Stimulated activated CD4-positive, alpha-beta T cell treated with anti-CD3 and anti-CD28 coated beads, Interleukin-15, amount 100 ng/mL, for 1 hour (primary cell): ENCODE measurements at places on chromosomes 4 and X.

DNA sequence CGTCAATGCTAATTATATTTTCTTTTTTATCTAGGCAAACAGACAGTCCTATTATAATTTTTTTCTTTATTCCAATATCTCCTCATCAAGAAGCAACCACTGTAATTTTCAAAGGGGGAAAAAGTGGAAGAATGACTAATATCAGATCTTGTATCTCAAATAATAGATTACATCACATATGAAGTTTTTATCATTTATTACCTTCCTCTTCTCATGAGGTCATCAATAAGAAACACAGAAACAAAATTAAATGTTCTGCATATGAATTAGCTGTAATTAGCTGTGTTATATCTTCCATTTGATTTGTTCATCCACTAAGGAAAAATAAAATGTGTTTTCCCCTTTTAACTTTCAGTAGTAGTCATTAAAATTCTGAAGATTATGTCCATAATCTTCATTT, 14.3 kb downstream of the PRSS12 start:
- no peak for DNase-seq

DNA sequence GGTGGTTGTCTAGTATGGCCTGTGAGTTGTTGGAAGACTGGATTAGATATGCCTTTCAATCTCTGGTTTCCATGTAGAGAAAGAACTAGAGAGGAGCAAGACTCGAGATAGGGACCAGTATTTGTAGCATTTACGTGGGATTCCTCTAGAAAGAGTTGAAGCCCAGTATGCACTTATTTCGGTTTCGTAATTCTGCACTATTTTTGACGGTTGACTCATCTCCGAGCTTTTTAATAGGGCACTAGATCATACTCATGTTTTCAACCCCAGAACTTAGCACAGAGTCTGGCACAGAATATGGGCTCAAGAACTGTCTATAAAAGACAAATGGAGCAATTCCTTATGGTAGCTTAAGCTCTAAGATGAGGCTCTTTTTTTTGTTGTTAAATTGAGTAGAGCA, 15.7 kb downstream of the HELT start:
- no peak for DNase-seq

DNA sequence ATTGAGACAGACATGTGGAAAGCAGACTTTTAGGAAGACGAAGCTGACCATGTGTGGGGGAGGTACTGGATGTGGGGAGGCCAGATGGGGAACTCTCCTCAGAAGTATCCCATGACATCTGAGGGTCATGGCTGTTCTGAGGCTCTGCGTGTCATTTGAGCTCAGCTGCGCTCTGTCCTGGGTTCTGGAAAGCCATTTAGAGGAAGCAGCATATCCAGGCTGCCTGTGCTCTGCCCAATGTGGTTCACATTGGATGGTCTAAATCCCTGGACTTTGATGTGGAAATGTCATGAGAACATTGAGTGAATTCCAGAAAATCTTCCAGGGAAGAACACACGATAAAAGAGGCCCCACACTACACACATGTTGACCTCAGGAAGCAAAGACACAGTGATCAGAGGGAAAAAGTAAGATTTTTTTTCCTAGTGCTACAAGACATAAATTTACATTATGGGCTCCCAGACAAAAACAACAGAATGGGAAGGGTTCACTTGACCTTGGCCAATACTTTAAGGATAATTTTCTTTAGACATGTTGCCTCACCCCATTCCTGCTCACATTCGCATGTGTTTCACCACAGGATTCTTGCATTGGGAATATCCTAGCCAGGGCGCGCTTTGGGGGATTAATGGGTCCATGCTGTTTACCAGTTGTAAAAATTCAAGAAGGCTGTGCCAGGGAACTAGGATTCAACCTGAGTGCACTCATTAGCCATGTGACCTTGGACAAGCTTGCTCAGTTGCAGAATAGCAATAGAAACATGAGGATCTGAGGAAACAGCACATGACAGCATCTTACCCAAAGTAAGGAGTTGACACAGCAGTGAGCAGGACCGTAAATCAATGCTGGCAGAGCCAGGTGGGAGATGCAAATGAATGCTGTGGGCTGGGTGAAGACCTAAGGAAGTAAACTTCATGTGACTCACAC, 73.2 kb upstream of the C1QTNF7 start:
- no peak for DNase-seq

- DNase-seq = no peak
Observed at GRCh38 chr4:95304898-95305297, 243.9 kb downstream of the UNC5C start.

GRCh38 chr4:25767877-25768725, 94.7 kb downstream of the SEL1L3 start:
- DNase-seq = no peak

GRCh38 chr4:52483186-52483890, 175.8 kb downstream of the USP46 start:
- no peak for DNase-seq

- DNase-seq = no peak
Observed at GRCh38 chr4:3426465-3427133, 15.2 kb upstream of the HGFAC start.

DNA sequence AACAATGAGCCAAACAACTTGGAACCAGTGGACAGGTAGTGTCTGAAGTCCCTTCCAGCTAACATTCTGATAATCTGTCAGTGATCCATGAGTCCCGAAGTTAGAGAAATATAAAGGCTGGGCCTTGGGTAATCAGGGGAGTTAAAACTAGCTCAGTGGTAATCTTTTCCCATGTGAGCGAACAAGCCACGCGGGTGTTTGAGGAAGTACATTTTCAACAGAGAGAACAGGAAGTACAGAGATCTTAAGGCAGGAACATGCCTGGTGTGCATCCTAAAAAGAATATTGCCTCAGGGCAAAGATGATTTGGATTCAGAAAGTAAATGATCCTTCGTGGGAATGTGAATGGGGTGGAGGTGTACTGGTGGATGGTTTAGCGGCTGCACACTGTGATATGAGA, 42.9 kb downstream of the FNIP2 start:
- no peak for DNase-seq

DNA sequence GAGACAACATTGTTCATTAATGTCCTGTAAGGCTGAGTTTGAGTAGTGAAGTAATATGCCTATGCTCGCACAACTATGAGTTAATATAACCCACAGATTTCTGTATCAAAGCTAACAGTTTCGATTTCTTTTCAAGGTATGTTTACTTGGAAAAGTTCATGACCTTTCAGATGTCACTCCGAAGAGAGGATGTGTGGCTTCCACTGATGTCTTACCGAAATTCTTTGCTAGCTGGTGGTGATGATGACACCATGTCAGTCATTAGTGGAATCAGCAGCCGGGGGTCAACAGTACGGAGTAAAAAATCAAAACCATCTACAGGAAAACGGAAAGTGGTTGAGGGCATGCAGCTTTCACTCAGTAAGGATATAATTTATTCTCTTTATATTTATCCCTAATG, 124.9 kb downstream of the STAG2 start:
- DNase-seq = no peak

- DNase-seq = no peak
Observed at GRCh38 chrX:31070057-31070468, 1.8 kb downstream of the FTHL17 start.

DNA sequence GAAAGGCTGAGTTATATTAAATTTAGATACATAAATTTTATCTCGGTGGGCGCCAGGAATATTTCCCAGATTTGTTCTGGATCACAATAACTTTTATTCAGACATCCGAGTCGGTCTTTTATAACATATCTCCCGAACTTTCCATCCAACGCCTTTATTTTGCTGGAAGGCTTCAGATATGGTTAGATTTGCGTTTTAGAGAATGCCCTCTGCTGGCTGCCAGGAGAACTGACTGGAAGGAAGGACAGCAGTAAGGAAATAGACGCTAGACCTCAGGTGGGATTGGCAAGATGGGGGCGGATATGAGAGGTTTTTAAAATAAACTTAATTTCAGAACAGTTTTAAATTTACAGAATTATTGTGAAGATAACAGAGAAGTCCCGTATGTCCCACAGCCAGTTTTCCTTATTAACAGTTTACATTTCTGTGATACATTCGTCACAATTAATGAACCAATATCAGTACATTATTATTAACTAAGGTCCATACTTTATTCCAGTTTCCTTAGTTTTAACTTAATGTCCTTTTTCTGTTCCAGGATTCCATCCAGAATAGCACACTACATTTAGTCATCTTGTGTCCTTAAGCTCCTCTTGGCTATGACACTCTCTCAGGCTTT, 4.6 kb upstream of the KANTR start:
- DNase-seq = no peak

GRCh38 chr4:48241731-48242130, 27.9 kb downstream of the TEC start:
- DNase-seq = no peak

DNA sequence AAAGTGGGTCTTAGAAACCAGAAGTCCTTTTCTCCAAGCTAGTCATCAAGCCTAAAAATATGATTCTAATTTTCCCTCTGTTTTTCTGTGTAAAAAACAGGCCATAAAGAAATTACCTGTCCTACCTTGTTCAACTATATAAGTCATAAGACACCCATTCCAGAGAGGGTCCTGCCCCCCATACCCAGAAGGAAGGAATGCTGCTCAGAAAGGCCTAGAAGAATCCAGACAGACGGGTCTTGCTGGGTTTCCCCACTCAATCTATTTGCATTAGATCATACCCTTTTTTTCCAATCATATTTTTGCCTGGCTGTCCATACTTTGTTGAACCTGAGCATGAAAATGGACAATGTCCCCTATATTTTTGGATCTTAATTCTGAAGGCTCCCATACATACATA, 16.3 kb upstream of the XAGE2 start:
- no peak for DNase-seq

DNA sequence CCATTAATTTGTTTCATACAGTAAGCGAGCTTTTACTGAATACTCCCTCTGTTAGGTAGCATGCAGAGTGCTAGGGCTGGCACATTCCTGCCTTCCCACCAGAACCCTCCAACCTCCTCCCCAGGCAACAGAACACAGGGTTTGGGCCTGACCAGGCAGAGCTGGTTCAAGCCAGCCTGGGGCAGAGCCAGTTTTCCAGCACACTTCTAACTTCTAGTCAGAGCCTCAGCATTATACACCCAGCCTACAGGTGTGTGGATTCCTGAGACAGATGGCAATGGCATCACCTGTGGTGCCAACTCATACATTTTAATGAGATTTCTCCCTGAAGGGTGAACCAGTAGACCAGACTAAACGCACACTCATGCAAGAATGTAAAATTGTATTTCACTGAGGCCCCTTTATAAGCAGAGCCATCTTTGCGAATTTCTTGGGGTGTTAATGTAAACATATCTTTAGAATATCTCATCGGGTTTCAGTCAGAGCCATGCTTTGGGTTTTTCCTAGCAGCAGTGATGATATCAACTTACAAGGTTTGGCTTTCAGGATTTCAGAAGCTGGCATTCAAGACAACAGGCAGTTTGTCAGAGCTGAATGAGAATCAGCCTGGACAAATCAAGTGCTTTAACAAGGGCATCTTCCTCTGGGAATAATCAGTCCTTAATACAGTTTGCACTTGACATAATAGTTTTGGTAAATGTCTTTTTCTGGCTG, 92.0 kb downstream of the GATB start:
- no peak for DNase-seq

- DNase-seq = no peak
Observed at GRCh38 chr4:145797278-145797677, 117.3 kb downstream of the C4orf51 start.

DNA sequence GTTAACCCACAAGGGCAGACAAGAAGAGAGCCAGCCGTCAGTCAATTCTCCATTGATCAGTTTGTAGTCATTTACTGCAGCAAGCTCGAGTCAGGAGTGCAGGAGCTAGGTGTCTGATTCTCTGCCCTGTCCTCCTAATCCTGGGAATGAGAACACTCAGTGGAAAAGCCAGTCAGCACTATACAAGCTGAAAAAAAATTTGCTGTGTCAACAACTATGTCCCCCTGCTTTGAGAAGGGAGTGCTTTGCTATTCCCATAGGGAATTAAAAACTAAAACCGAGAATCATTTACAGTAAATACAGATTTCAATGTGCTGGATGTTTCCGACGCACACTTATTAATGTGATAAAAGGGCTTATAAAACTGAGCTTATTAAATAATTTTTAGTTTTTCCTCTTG, 84.2 kb downstream of the GRIA2 start:
- DNase-seq = no peak

GRCh38 chr4:13088726-13089658, 395.1 kb downstream of the RAB28 start:
- no peak for DNase-seq

DNA sequence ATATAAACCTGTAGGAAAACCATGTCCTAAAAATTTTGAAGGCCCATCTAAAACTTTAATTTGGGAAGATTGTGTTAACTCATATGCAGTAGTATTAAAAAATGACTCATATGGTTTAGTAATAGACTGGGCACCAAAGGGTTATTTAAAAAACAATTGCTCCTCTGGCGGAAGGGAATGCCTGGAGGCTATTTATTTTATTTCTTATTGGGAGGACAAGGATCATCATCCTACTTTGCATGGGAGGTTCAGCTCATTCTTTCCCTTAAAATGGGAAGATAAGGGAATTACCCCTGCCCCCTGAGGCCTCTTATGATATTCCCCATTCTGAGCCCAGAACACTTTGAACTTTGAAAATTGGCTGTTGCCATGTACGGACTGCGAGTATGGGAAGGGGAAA, 29.7 kb upstream of the MGST2 start:
- no peak for DNase-seq

GRCh38 chr4:68184923-68185322, 55.3 kb upstream of the TMPRSS11F start:
- no peak for DNase-seq

GRCh38 chrX:148185631-148186030, 204.5 kb downstream of the FMR1NB start:
- no peak for DNase-seq

GRCh38 chrX:102712216-102712966, at the start of gene GPRASP2:
TSS of gene GPRASP2 (plus strand) at chrX:102712448. CDS start at chrX:102714870, 2,422 bp downstream.
- no peak for DNase-seq

DNA sequence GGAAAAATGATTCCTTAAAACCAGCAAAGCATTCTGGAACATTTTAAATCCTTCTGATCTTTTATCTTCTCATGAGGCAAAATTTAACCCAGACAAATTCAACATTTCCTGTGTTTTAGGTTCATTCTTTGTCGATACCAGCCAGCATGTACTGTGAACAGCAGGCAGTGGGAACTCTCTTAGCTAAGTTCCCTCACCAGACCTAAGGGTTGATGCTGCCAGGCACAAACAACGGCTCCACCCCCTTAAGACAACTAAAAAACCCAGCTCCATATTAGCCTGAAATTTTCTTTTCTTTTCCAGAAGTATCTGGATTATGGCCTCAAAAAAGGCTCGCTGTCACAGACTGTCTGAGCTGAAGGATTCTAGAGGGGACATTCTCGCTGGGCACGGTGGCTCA, 2.4 kb upstream of the RBM47 start:
- DNase-seq = no peak

DNA sequence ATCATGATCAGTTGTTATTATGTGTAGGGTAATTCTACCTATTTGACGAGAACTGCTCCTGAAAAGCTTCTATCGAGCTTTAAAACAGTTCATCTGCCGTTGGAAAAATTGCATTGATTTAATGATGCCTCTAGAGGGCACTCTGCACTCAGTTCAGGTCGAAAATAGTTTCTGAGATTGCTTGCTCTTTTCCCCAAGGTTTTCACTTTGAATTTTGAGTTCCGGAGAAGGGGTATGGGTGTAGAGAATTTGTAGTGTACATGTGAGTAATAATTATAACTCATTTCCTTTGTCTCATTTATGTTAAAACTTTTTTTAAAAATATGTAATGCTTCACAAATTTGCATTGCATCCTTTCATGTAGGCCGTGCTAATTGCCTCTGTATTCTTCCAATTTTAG, 28.4 kb upstream of the TNIP3 start:
- DNase-seq = no peak
